Panc1 (cell line): ENCODE measurements at places on chromosomes 11 and 22.

DNA sequence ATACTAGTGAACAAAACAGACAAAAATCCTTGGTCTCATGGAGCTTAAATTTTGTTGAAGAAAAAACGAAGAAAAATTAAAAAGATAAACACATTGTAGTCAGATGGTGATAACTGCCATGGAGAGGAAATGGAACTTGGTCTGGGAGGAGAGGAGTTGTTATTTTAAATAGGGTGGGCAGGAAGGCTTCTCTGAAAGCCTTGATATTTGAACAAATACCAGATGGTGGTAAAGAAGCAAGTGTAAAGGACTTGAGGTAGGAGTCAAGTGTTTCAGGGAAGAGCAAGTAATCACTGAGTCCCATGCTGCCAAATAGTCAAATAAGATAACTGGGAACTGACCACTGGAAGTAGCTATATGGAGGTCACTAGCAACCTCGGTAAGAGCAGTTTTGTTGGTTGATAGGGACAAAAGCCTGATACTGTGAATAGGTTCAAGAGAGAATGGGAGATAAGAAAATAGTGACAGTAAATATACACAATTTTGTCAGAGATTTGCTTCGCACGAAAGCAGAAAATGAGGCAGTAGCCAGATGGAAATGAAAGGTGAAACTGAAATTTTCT lies 55.1 kb downstream of the SESN3 start:
- H3K4me3 ChIP-seq, result no peak overlapping the region
- peaks cover 23% of the 10 kb centered on the region for H3K27me3 ChIP-seq
- DNase-seq, result no peak

- H3K27me3 ChIP-seq, result peaks cover 3% of the 10 kb centered on the region; the same call in 1 of the 2 replicates
- no peak for DNase-seq
- no peaks in the 10 kb centered on the region for H3K36me3 ChIP-seq
- H3K4me3 ChIP-seq, result no peak overlapping the region
- no peak overlapping the region for H3K27ac ChIP-seq
- no peaks in the 10 kb centered on the region for H3K4me1 ChIP-seq
Observed at GRCh38 chr11:75189108-75189507, 38.2 kb downstream of the SLCO2B1 start.

DNA sequence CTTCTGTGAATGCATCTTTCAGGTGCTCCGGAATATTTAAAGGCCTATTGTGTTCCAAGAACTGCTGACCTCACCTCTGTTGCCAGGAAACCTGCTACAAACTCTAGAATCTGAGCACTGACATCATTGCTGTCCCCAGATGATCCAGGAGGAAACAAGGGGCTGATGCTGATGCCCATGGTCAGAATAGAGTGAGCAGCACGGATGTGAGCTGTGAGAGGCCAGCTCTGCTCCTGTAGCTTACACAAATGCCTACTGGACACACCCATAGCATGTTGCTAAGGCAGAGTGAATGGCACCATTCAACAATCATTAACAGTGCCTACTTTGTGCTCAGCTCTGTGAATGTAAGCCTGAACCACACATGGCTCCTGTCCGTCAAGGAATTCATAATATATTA lies 276.7 kb upstream of the API5 start:
- H3K27ac ChIP-seq, result no peak overlapping the region
- no peaks in the 10 kb centered on the region for H3K27me3 ChIP-seq
- no peak overlapping the region for H3K4me3 ChIP-seq
- no peaks in the 10 kb centered on the region for H3K4me1 ChIP-seq
- H3K36me3 ChIP-seq, result no peaks in the 10 kb centered on the region
- no peak for DNase-seq

GRCh38 chr22:39136317-39136716 lies 16.2 kb downstream of the CBX7 start:
- peaks cover 5% of the 10 kb centered on the region; the same call in 1 of the 2 replicates for H3K4me1 ChIP-seq
- H3K4me3 ChIP-seq, result no peak overlapping the region
- H3K27me3 ChIP-seq, result no peaks in the 10 kb centered on the region
- no peaks in the 10 kb centered on the region for H3K36me3 ChIP-seq
